Upper lobe of left lung (tissue), 6 donors: ENCODE measurements at places on chromosomes 2 and 18.

DNA sequence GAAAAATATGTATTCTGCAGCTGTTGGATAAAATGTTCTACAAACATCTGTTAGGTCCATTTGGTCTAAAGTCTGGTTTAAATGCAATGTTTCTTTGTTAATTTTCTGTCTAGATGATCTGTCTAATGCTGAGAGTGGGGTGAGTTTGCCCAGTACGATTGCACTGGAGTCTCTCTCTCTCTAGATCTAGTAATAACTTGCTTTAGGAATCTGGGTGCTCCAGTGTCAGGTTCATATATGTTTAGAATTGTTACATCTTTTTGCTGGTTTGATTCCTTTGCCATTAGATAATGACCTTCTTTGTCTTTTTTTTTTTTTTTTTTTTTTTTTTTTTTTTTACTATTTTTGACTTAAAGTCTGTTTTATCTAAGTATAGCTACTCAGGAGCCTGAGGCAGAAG is 10.4 kb downstream of the GCC2 start:
- DNase-seq, result no peak

GRCh38 chr2:235162082-235162836 is 210.4 kb downstream of the SH3BP4 start:
- DNase-seq, result no peak

DNA sequence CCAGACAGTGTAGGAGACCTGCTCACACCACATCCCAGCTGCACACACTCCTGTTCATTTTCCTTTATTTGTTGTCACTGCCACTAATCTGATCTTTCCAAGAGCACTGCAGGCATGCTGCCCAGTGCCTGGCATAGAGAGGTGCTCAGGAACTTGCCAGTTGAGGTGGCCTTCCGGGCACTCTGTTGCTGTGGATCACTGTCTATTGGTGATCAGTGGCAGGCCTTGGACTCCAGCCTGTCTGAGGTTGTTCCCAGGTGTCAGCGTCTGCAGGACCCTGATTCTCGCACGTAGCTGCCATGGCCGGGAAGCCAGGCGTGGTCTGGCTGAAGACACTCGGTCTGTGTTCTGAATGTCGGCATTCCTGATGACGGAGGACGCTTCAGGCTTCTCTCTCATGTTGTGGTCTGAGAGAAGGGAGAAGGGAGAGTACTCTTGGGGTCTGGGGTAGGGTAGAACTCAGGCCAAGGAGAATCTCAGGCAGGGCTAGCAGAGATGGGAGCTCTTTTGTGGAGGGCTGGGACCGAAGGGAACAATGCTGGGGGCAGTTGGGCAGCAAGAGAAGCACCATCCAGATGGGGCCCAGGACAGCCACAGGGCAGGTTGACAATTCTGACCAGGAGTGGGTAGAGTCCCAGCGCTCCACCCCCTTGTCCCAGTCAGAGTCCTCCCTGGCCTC is 240.9 kb downstream of the MYCN start:
- no peak for DNase-seq

DNA sequence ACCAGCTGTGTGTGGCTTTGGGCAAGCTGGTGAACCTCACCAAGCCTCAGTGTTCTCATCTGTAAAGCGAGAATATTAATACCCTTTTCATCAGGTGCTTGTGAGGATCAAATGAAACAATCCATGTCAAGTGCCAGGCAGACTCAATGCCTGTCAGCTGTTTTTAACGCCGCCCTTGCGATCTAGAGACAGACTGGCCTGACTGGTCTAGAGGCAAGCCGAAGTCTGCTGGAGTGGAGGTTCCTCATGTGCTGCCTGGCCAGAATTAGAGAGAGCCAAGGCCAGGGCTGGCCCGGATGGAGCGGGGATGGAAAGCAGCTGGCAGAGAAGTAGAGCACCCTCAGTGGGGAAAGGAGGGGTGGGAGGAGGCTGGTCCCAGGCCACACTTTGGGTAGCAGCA is 74.5 kb upstream of the B3GNT7 start:
- peak; percentile 47 for DNase-seq

- DNase-seq, result peak; percentile 70
Observed at GRCh38 chr2:144703852-144704708, 184.2 kb upstream of the ZEB2 start.
